ENCODE measurements at places on chromosomes 1 and 21.

DNA sequence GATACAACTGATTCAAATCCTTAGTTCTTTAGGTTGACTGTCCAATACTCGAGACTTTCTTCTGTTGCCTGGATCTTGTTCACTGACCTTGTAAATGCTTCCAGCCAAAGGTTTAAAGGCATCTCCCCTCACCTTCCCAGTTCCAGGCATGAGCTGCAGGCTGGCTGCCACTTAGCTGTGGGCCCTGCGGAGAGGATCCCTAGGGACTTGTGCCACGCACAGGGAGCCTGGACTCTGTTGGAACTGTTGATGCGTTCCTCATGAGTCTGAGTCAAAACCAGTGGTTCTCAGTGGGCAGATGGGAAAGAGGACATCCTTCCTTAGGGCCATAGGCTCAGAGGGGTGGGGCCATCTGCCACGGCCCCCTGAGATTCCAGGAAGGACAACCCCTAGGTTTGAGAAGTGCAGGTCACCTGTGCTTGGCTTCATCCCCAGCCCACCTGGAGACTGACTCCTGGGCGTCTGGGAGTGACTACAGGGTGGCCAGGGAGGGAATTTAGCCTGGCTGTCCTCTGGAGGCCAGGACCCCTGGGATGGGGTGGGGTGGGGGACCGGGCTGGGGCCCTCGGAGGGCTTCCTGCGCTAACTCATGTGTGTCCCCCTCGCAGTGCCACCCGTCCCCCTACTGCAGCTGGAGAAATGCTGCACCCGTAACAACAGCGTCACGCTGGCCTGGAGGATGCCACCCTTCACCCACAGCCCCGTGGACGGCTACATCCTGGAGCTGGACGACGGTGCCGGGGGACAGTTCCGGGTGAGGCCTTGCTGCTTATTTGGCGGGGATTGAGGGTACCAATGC is 37.6 kb upstream of the GNPAT start:
- DNase-seq = no peak

DNA sequence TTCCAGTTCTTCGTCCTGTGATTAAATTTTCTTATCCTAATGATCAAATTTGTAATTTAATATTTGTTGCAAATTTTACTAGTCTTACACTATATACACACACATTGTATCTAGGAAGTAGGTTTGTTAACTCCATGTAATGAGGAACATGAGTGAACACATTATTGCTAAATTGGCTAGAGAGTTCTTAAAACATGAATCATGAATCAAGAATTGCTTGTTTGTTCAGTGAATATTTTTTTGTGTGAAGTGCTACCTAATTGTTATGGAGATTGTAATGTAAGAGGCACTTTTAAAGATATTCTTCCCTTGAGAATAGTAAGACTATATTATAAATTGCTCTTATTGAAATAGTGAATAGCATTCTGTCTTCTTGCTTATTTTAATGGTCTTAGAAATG is 4.6 kb downstream of the GPSM2 start:
- no peak for DNase-seq

DNA sequence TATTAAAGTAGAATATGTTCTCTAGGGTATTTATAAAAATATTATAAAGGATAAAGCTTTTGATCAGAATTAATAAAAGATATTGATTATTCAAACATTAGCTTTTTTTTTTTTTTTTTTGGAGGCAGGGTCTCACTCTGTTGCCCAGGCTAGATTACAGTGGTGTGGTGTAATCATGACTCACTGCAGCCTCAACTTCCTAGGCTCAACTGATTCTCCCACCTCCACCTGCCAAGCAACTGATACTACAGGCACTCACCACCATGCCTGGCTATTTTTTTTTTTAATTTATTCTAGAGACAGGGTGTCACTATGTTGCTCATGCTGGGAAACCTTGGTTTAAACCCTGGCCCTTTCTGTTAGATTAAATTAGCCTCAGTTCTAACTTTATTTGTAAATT is 188.3 kb downstream of the CLEC20A start:
- DNase-seq = no peak

DNA sequence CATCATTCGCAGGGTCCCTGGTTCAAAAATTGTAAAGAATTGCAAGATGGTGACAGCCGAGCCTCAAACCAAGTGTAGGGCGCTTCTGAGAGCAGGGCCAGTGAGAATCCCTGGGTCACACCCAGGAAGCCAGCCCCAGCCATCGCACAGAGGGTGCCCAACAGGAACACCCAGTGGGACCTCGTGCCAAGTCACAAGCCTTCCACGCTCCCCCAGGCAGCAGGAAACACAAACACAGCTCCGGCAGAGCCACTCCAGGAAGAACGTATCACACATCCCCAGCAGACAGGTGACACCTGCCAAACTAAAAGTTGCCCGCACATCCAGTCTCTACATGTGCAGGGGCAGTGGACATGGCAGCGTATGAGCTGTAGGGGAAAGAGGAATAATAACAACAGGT is 20.2 kb downstream of the DHRS3 start:
- DNase-seq = no peak

DNA sequence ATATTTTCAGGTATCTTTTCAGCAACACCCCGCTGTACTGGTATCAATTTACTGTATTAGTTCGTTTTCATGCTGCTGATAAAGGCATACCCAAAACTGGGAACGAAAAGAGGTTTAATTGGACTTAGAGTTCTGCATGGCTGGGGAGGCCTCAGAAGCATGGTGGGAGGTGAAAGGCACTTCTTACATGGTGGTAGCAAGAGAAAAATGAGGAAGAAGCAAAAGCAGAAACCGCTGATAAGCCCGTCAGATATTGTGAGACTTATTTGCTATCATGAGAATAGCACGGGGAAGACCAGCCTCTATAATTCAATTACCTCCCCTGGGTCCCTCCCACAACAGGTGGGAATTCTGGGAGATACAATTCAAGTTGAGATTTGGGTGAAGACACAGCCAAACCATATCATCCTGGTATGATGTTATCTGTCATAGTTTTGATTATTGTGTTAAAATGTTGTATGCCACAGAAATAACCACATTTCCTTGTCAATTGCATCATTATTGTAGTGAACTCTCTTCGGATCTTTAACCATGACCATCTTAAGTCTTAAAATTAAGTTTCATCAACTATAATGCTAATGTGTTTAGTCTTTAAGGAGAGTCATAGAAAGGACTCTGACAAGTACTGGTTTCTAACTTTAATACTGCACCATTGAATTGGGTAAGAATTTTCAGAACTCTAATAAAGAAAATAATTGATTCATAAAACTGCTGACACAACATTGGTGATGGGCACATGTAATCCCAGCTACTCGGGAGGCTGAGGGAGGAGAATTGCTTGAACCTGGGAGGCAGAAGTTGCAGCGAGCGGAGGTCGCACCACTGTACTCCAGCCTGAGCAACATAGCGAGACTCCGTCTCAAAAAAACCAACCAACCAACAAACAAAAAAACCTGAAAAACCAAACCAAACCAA is 58.2 kb downstream of the TBX19 start:
- DNase-seq = no peak

- no peak for DNase-seq
These were observed 413.0 kb upstream of the ESRRG start for GRCh38 chr1:217135987-217136894.

DNA sequence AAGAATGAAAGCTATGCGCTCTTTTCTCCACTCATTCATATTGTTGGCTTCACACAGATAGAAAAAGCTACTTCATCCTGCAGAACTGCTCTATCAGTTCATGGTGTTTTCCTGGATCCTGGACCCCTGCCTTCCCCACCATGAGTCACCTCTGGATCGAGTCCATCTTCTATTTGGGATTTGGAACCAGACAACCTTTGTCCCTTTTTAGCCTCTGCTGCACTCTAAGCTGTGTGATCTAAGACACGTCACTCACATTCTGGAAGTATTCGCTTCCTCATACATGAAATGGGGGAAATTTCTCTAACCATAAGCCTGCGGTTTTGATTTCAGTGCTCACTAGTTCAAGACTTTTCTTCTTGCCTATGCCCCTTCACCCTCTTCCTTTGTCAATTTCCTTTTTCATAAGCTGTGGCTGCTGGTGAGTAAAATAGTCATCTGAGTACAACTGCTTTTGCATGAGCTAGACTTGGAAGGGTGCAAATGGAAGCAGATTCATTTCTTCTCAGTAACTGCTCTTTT is 14.1 kb upstream of the DEGS1 start:
- peak; percentile 81 for DNase-seq

DNA sequence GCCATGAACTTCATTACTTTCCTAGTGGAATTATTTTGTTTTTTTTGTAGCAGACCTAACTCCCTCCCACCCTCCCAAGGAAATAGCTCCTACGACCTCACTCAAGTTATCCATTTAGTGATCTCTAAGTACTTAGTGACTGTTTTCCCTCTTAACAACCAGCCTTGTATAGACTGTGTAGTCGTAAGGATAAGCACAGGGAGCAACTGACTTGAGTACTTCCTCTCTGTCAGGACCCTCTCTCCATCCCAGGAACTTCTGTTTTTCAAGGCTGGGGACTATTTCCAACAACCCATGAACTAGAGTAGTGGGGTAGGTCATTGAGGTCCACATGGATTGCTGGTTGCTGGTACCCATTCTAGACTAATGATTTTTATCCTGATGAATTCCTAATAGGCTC is 1.9 kb downstream of the AGO1 start:
- DNase-seq = no peak

- no peak for DNase-seq
These were observed 157.7 kb downstream of the MAST2 start for GRCh38 chr1:45960930-45961715.

DNA sequence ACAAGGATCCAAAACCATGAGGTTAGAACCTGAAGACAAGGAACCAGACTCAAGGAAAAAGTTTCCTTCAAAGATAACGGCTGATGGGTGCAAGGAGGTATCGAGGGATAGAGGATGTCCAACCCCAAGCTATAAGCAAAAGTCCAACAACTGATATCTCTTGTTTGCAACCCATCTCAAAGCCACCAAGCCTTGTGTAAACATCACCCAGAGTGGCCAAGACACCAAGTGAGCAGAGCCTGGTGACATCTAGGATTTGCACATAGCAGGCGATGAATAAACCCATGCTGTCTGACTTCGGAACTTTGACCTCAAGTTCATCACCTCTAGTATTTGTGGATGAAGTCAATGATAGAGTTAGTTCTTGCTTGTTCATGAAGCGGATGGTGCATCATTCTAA is 180.7 kb downstream of the ETS2 start:
- DNase-seq = no peak

DNA sequence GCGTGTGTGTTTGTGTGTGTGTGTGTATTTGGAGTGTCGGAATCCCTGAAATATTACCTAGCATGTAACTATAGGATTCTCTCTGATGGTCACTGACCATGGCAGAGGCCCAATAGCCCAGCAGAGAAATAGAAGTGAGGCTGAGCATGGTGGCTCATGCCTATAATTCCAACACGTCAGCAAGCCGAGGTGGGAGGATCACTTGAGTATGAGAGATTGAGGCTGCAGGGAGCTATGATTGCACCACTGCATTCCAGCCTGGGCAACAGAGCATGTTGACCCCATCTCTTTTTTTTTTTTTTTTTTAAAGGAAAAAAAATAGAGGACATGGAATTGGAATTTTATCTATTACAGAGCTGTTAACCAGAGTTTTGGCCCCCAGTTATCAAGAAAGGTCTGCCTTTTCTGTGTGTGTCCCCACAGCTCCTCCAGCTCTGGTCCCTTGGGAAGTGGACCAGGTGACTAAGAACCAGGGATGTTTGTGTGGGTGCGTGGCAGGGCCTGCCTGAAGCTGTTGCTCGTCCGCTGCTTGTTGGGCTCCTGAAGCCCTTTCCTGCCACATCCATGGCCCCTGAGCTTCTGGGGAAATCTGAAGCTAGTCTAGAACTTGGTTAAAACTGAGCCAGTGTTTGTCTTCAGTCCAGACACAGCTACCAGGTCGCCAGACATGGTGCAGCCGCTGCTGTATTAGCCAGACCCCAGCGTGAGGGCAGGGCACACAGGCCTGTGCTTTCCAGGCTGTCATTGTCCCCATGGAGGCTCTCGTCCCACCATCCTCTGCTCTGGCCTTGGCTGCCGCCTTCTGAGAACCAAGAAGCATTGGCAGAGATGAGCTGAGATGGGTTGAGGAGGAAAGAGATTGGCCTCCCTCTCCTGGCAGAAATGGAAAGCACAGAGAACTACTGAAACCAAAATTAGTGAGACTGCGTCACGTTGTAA is 25.5 kb downstream of the CAPN9 start:
- no peak for DNase-seq

- DNase-seq = no peak
These were observed 122.1 kb downstream of the UBR4 start for GRCh38 chr1:19087737-19088594.

DNA sequence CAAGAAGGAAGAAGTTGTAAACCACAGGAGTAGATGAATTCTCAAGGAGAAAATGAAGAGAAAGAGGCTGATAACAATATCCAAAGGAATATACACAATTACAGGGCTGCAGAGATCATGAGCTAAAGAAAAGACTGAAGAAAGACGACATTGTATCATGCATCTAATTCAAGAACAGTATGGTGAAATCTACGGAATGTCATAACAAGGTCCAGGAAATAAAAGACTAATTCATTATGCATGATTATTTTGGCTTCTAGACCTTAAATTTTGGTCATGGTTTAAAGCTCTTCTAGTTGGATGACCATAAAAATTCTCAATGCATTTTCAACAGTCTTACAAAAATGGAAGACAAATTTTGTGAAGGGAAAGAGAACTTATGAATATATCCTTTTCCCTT is 71.7 kb downstream of the SH3GLB1 start:
- no peak for DNase-seq

DNA sequence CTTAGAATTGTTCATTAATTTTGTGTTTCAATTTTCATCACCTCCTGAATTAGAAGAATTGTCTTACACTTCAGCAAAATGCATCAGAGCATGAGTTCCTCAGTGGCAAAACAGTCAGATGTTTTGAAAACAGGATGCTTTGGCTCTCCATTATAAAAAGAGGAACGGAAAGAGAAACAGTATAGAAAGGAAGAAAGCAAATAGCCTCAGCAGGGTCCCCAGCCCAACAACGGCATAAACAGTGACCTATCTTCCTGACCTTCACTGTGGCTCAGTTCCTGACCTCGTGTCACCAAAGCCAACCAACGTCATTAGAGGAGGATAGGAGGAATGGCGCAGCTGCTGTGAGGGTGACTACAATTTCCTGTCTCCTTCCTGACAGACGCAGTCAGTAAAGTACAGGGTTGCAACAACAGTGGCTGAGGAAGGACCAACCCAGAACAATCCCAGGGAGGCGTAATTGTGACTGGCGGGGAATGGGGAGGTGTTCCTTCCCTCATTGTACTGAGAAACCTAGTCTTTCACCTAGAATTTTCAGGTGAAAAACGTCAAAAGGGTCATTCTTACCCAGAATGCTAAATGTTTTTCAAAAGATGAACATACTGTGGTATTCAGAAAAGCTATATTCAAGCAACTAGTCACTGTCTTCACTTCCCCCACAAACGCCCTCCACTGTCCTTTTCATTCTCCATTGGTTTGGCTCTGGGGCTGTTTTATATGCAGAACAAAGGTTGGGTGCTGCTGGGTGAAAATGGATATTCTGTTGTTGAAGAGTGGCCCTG is 197.9 kb upstream of the SGIP1 start:
- DNase-seq = peak; percentile 73

GRCh38 chr1:40281853-40282252 is 23.8 kb downstream of the ZMPSTE24 start:
- DNase-seq = no peak

DNA sequence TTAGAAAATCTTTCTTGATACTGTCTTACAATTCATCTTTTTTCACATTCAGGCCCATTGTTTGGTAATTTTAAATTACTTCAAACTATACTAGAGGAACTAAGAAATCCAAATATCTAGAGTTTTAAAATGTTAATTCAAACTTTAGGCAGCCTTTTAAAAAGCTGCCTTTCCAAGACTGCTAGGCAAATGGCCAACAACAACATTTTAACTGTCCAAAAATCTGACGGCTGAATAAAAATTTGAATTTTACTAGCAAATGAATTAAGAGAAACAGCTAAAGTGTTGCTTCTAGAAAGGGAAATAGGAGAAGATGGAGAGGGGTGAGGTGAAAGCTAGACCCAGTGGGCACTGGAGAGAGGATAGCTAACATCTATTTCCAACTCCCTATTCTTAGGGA is 17.2 kb downstream of the DPYD start:
- DNase-seq = no peak

Data from GF-D8 (cell line).